ENCODE measurements at places on chromosomes 3 and 15. TPM values are rescaled to one million over a fixed set of nuclear protein-coding genes. Genes with fewer than 3 reads are reported as not detected.

GRCh38 chr15:41474436-41474835, 19.2 kb upstream of the ITPKA start:
- no peak for DNase-seq

Gene STARD9
- 1.1 TPM for polyA plus RNA-seq

DNA sequence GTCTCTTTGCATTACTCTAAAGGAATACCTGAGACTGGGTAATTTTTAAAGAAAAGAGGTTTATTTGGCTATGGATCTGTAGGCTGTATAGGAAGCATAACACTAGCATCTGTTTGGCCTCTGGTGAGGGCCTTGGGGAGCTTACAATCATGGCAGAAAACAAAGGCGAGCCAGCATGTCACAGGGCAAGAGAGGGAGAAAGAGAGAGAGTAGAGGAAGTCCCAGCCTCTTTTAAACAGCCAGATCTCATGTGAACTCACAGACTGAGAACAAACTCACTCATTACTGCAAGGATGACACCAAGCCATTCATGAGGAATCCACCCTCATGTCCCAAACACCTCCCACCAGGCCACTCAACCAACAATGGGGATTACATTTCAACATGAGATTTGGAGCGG, 974.6 kb downstream of the FHIT start:
- DNase-seq: no peak

GRCh38 chr3:184338511-184338945, 1.1 kb downstream of the FAM131A start:
- DNase-seq: peak; percentile 95

DNA sequence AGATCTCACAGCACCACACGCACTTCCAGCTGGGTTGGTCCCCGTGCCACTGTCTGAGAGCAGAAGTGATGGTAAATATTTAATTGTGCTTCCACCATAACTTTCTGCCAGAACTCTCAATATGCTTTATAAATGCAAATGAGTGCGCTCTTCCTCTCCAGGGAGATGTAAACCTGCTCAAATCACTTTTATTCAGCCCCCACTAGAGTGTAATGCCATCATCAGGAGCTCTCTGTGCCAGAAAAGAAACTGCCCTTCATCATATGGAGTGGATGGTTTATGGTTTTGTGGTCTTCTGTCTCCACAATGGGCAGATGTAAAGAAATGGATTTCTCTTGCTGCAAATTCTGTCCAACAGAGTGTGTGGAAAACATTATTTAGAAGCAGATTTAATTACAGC, 127.0 kb downstream of the EPHB1 start:
- no peak for DNase-seq

Gene EOMES
- polyA plus RNA-seq: 0.22 TPM

- DNase-seq: peak; percentile 72
Measured at GRCh38 chr15:85289677-85290365, 90.6 kb upstream of the AKAP13 start.

DNA sequence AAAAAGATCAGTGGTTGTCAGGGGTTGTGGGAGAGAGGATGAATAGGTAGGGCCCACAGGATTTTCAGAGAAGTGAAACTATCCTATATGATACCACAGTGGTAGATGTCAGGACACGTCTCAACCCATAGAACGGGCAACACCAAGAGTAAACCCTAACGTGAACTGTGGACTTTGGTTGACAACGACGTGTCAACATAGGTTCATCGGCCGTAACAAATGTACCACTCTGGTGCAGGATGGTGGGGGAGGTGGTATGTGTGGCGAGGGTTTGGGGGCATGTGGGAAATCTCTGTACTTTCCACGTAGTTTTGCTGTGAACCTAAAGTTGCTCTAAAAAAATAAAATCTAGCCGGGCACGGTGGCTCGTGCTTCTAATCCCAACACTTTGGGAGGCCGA, 13.0 kb upstream of the PIGZ start:
- DNase-seq: no peak

Gene LRRC31
- not detected for polyA plus RNA-seq

Gene VILL
- 7.4 TPM for polyA plus RNA-seq

- no peak for DNase-seq
Measured at GRCh38 chr3:45143673-45144671, 2.2 kb downstream of the CDCP1 start.

Gene TERB2
- not detected for polyA plus RNA-seq

DNA sequence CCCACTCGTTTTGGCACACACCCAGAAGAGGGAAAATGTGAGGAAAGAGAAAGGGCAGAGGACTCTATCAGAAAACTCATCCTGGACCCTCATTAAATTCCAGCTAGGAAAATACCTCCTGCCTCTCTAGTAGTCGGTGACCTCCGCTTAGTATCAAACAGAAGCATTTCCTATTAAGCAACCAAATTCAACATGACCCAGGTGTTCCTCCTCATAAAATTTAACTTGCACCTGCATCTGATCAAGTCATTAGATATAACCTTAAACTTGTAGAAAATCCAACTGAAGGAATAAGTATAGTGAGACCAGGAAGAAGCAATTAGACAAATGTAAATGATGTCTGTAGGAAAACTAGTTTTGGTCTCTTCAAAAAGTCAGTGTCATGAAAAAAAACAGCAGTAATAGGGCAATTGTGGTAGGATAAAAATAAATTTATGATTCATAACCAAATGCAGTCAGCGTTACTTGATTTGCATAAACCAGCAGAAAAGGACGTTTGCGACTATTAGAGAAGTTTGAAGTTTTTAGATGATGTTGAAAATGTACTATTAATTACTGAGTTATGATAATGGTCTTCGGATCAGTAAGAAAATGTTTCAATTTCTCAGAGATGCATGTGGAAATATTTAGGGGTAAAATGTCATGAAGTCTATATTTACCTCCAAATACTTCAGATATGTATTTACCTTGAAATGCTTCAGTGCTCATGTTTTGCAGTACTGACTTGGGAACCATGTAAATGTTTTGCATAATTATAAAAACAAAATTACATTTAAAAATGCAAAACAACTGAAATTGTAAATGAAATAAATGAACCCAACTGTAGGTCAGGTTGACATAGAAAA, 44.6 kb downstream of the LDHAL6B start:
- no peak for DNase-seq

DNA sequence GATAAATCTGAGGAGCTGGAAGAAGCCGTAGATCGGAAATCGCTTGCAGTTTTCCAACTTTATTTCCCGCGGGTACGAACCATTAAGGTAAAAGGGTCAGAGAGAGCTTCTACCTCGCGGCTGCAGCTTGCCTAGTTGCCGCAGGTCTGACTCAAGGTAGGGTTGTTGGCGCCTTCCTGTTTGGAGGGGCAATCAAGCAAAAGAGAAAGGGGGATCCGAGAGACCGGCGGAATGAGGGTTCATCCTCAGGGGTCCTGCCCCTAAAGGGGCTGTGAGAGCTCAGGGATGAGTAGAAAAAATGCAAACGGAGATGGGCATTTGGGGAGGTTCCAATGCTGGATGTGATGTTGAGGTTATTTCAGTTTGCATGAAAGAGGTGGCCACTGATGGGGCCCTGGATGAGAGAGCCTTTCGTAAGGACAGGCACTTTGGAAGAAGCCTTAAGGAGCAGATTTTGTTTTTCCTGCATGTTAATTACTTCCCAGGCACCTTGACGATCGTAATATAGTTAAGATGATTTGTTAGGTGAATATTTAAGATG, 265.4 kb downstream of the CGGBP1 start:
- DNase-seq: no peak

GRCh38 chr3:141093971-141094684, 43.0 kb downstream of the SPSB4 start:
- no peak for DNase-seq

- DNase-seq: no peak
Measured at GRCh38 chr3:24006-24405, 172.6 kb upstream of the CHL1 start.

Gene CCR9
- 0.43 TPM for polyA plus RNA-seq

Gene MYZAP
- polyA plus RNA-seq: 6.1 TPM

DNA sequence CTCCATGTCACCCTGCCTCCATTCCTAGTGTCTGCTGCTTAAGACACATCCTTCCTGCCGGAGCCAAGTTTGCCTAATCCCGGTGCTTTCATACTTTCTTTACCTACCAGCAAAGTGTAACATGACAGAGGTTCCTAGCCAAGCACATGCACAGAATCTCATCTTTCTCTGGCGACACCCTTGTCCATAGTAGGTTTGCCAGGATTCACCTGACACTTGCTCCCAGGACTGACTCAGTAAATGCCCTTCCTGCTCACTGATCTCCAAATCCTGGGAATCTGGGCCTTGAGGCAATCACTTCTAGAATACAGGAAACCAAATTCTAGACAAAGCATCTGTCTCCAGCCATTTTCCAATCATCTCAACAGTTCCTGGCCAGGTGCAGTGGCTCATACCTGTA, 10.2 kb upstream of the NR2E3 start:
- DNase-seq: no peak

DNA sequence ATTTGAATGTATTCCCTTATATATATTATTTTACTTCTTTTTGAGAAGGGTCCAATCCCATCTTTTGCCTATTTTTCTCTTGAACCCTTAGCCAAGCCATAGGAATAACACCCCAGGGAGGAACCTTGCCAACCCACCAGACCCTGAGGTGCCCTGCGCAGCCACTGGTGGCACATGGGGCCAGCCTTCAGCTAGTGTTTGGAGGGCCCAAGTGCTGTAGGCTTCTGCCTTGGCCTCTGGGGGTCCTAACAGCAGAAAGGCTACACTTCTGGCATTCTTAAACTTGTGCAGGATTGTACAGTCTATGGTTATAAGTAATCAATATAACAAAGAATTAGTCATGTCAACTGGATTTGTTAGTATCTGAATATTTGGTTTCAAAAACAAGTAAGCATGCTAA, 34.5 kb downstream of the RUVBL1 start:
- no peak for DNase-seq

Gene KY
- 0.69 TPM for polyA plus RNA-seq

GRCh38 chr15:51199541-51199940, 104.8 kb upstream of the TNFAIP8L3 start:
- no peak for DNase-seq

- DNase-seq: no peak
Measured at GRCh38 chr15:98785807-98786621, 137.7 kb downstream of the IGF1R start.

- DNase-seq: no peak
Measured at GRCh38 chr15:88002706-88003105, 253.8 kb downstream of the NTRK3 start.

Gene DUOX2
- polyA plus RNA-seq: 0.26 TPM

DNA sequence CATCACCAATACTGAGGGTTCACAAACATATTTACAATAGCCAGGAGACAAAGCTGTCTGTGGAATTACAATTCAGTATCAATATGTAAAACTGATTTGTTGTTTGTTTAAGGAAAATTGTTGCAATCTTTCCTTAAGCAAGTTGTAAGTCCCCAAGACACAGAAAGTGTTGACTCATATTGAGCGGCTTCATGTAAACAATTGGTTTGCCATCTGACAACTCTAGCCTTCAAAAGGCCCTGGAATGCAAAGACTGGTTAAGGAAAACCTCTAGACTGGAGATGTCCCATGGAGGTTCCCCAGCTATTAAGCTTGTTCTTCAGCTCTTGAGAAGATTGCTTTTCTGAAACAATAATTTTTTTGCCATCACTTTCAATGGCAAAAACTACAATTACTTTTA, 283.7 kb upstream of the PROK2 start:
- no peak for DNase-seq

- no peak for DNase-seq
Measured at GRCh38 chr3:125644036-125645005, 49.0 kb upstream of the OSBPL11 start.

DNA sequence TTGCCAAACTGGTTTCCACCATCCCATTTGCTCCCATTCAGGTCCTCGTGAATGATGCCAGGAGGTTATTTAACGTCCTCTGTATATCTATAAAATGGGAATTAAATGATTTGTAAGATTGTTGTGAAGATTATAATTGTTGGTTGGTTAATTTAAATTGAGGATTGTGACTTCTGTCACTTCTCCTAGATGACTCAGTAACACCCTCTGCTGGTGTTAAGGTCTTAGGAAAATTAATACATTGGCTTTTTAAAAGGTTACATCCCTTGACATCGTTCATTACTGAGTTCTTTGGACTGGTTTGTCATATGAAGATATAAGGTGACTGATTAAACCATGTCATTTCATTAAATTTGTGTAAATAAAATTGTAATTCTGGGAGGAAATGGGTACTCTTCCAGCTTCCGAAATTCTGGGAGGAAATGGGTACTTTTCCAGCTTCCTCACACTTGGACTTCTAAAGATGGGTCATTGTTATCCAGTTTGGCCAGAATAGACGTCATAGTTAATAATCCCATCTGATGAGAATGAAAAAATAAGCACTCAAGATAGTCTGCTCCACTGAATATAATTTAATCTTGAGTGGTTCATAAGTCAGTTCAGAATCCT, 33.3 kb upstream of the PAQR5 start:
- DNase-seq: peak; percentile 43

DNA sequence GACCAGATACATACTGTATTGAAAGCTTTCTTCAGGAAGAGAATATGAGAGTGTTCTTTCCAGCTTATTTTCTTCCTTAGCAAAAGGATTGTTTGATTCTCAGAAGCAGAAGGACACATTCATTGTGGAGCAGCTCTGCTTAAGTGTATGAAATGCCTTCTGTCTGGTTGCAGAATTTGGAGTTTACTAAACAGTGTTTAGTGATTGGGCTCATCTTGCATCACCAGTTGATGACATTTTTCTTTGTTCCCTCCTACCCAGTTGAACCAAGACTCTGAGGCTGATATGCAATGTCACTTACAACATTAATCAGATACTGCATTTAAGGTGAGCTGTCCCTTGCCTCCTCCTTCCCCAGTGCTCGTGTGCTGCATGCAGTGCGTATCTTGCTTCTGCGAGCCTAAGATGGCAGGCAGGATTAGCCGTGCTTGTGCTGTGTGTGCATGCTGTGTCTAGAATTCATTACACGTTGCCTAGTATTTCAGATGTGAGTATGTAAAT, 18.4 kb downstream of the ZBTB38 start:
- DNase-seq: no peak

Gene IL17RC
- 31.5 TPM for polyA plus RNA-seq

GRCh38 chr3:194654443-194654842, 17.5 kb downstream of the LSG1 start:
- DNase-seq: no peak

Gene SLC12A6
- polyA plus RNA-seq: 6.7 TPM

- DNase-seq: no peak
Measured at GRCh38 chr15:40130799-40131502, 22.3 kb upstream of the BMF start.

DNA sequence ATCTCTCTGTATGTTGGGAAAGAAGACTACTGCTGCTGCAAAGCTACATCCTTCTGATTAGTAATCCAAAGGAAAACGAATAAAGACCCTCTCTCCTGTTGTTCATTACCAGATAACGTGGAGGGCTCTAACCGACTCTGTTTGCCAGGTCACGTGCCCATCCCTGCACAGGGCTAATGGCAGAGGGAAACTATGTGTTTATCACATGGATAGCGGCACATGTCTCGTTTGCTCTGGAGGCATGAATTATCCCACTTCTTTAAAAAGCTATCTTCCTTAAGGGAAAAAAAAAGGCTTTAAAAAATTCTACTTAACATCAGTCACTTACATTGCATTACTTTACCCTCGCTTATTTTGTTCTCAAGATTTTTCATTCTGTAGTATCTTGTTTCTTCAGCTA, 32.9 kb upstream of the APEH start:
- no peak for DNase-seq

All from kidney (tissue), 22 donors.